Chondrocyte (in vitro differentiated cells): ENCODE measurements at places on chromosomes 11 and 22. TPM values are rescaled to one million over a fixed set of nuclear protein-coding genes. Genes with fewer than 3 reads are reported as not detected.

MS4A3 gene
- not detected in 3 replicates for total RNA-seq

LIMK2 gene
- 54.4 to 91.0 TPM (median 58.6 TPM) in 3 replicates for total RNA-seq

RIBC2 gene
- 0.41 to 1.1 TPM in 2 of 3 replicates, not detected in the other for total RNA-seq

P2RX6 gene
- 2.1 to 4.9 TPM (median 2.2 TPM) in 3 replicates for total RNA-seq

ANO5 gene
- 0.18 to 0.20 TPM in 2 of 3 replicates, not detected in the other for total RNA-seq

C11orf21 gene
- not detected in 3 replicates for total RNA-seq

CEP126 gene
- 3.8 to 18.0 TPM (median 4.1 TPM) in 3 replicates for total RNA-seq

GGTLC3 gene
- 0.42 TPM in 1 of 3 replicates, not detected in the others for total RNA-seq

PHOX2A gene
- total RNA-seq = not detected in 3 replicates

PELI3 gene
- total RNA-seq = 9.1 to 10.5 TPM (median 10.0 TPM) in 3 replicates

DNA sequence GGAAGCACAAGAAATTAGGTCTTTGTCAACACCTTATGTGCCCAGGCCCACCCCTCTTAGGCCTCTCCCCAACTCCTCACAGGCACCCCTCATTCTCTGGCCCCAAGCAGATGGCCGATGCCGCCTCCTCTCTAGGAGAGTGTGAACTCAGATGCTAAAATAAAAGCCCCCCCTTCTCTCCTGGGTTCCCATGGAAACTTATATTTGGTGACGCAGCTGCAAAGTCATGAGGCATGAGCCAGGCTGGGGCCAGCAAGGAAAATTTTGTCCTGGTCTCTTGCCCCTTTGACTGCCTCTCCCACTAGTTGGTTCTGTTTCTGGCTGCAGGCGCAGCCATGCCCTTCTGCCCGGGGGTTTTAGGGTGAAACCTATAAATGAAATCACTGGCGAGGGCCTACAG, 11.8 kb downstream of the RCOR2 start:
- peaks cover 2% of the 10 kb centered on the region for H3K4me1 ChIP-seq
- DNase-seq = no peak
- no peak overlapping the region for H3K4me3 ChIP-seq
- no peaks in the 10 kb centered on the region for H3K27me3 ChIP-seq

GRCh38 chr11:8934742-8935488, 2.2 kb upstream of the C11orf16 start:
- no peak for DNase-seq
- H3K4me3 ChIP-seq = peak overlapping the region; percentile 35
- peaks cover 9% of the 10 kb centered on the region for H3K4me1 ChIP-seq
- H3K27ac ChIP-seq = peak overlapping the region; percentile 19
- H3K36me3 ChIP-seq = no peaks in the 10 kb centered on the region

GRCh38 chr11:88164320-88164719, 10.9 kb downstream of the RAB38 start:
- peaks cover 2% of the 10 kb centered on the region for H3K36me3 ChIP-seq
- DNase-seq = no peak
- H3K4me1 ChIP-seq = no peaks in the 10 kb centered on the region
- no peak overlapping the region for H3K27ac ChIP-seq

- no peak for DNase-seq
- H3K4me3 ChIP-seq = no peak overlapping the region
- H3K27me3 ChIP-seq = peaks cover 10% of the 10 kb centered on the region
- H3K27ac ChIP-seq = no peak overlapping the region
- no peaks in the 10 kb centered on the region for H3K4me1 ChIP-seq
- no peaks in the 10 kb centered on the region for H3K36me3 ChIP-seq
Measured at GRCh38 chr11:105108247-105108646, 31.3 kb downstream of the CARD18 start.

DNA sequence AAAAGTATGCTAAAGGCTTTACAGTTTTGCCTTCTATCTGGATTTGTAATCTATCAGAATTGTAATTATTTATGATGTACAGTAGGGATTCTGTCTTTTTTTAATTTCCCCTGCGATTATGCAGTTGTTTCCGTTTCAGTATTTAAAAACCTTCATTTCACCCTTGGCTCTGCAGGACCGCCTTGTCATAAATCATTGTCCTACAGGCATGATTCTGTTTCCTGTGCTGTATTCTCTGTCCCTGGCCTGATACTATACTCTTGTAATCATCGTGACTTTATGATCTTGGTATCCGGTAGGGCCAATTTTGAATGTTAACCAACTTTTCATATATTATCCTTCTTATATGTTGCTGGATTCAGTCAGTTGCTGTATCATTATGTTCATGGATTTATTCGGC, 151.7 kb downstream of the ATXN10 start:
- DNase-seq = no peak
- H3K4me1 ChIP-seq = peaks cover 4% of the 10 kb centered on the region
- H3K4me3 ChIP-seq = no peak overlapping the region
- no peaks in the 10 kb centered on the region for H3K27me3 ChIP-seq

GRCh38 chr22:36946421-36947158, 33.2 kb downstream of the CSF2RB start:
- no peak overlapping the region for H3K27ac ChIP-seq
- peaks cover 19% of the 10 kb centered on the region for H3K4me1 ChIP-seq
- DNase-seq = no peak
- peaks cover 40% of the 10 kb centered on the region for H3K27me3 ChIP-seq
- no peak overlapping the region for H3K4me3 ChIP-seq

DNA sequence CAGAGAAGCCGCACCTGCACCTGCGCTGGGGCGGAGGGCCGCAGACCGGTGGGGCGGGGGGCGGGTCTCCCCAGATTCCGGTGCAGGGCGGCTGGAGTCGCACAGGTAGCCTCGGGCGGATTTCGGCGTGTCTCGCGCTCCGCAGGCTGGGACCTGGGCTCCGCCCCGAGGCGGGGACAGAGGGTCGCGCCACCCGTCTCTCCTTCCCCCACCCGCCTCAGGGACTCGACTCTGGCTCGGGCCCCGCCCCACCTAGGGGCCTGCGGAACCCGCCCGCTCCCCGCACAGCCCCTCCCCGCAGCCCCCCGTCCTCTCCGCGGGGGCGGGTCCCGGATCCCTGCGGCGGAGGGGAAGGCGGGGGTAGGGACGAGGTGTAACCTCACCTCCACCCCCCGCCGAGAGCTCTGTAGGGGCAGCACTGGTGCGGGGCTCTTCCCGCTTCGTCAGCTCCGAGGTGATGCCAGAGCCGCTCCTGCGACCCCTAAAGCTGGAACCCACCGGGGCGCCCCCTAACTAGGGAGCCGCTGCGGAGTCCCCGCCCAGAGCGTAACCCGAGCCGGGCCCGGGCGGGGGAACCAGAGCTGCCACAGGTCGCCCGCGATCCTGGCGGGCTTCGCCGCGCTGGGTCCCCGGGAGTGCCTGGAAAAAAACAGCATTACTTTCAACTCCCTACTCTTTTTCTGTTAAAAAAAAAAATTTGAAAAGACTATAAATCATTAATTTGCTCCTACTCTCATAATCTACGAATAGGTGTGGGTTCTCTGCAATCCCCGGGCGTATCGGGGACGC, at the start of gene SLC29A2:
SLC29A2 (minus strand) TSS at position 134 of the 789 bp plus-strand sequence. CDS start 169 bp downstream, outside the sequence.
- peaks cover 2% of the 10 kb centered on the region for H3K36me3 ChIP-seq
- peak within 1 kb of the TSS; percentile 78 for H3K4me3 ChIP-seq
- peak within 1 kb of the TSS; percentile 62 for H3K27ac ChIP-seq
- no peak for DNase-seq
- H3K4me1 ChIP-seq = peaks cover 24% of the 10 kb centered on the region

DNA sequence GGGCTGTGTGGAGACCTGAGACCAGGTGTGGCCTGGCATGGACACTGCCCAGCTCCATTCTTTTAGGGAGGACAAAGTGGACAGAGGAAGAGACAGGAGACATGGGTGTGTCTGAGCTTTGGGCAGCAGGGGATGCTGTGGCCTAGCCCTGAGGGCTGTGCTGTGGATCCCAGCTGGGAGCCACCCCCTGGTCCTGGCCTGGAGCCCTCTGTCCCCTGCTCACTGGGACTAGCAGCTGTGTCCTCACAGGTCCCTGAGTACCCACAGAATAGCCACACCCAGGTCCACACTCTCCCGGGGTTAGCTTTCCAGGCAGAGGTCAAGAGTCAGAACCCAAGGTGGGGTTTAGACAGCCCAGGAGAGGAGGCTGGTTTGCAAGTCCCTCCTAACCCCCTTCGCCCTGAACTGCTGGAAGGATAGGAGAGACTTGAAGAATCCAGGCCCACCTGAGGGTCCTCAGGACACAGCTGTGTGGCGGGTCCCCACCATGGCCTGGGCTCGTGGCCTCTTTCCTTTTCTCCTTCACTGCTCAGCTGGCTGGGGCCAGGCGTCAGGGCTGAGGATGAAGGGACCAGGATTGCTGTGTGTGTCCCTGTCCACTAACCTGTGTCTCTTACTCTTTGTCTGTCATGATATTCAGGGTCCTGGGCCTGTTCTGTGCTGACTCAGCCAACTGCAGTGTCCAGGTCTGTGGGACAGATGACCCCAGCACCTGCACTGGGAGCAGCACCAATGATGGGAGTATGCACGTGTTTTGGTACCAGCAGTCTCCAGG, 78.5 kb upstream of the VPREB1 start:
- H3K4me3 ChIP-seq = no peak overlapping the region
- no peaks in the 10 kb centered on the region for H3K36me3 ChIP-seq
- H3K4me1 ChIP-seq = no peaks in the 10 kb centered on the region
- DNase-seq = no peak
- no peak overlapping the region for H3K27ac ChIP-seq

DNA sequence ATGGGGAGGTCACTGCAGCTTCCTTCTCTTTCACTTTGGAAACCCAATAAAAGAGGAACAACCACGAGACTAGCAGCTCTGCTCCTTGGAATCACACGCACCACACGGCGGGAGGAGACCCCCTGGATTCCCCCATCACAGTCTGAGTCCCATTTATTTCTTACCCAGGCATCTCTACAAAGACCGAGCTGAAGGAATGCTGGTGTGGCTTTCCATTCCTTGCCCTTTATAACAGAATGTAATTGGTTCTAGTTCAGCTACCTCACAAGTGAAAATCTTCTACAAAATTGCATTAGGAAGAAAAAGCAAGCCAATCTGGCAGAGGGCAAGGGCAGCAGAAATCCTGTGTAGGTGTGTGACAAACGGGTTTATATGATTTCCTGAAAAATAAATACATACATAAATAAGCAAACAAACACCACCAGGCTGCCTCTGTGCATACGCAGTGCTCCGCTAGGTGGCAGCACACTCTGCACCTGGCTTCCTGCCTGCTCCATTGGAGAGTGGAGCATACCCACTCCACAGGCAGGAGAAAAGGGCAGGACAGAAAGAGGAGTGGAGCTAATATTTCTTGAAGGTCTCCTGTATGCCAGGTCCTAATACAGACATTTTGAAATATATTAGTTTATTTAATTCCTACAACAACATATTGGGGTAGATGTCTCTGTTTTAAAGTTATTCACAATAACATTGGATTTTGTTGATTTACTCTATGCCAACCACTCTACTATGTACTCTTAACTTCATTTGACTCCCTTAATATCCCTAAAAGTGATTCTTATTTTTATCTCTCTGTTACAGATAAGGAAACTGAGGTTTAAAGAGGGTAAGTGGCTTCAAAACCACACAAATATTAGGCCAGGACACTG, 673.1 kb downstream of the KCNA4 start:
- no peaks in the 10 kb centered on the region for H3K36me3 ChIP-seq
- no peak overlapping the region for H3K4me3 ChIP-seq
- peaks cover 36% of the 10 kb centered on the region for H3K27me3 ChIP-seq
- H3K27ac ChIP-seq = no peak overlapping the region
- DNase-seq = no peak
- H3K4me1 ChIP-seq = no peaks in the 10 kb centered on the region

DNA sequence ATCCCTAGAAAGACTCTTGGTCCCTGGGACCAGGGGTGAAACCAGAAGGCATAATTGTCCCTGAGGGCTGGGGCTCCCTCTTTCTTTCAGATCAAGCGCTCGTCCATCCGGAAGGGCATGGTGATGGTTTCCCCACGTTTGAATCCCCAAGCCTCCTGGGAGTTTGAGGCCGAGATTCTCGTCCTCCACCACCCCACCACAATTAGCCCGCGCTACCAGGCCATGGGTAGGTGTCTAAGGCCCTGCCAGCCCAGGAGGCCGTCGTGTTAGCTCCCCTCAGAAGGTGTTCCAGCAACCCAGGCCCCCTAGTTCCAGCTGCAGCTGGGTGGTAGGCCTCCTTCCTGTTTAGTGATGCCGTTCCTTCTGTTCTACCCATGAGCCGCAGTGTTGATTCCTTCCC, 21.4 kb downstream of the GTPBP1 start:
- no peak overlapping the region for H3K4me3 ChIP-seq
- peak overlapping the region; percentile 22 for H3K27ac ChIP-seq
- H3K4me1 ChIP-seq = peaks cover 24% of the 10 kb centered on the region
- H3K36me3 ChIP-seq = peaks cover 50% of the 10 kb centered on the region

DNA sequence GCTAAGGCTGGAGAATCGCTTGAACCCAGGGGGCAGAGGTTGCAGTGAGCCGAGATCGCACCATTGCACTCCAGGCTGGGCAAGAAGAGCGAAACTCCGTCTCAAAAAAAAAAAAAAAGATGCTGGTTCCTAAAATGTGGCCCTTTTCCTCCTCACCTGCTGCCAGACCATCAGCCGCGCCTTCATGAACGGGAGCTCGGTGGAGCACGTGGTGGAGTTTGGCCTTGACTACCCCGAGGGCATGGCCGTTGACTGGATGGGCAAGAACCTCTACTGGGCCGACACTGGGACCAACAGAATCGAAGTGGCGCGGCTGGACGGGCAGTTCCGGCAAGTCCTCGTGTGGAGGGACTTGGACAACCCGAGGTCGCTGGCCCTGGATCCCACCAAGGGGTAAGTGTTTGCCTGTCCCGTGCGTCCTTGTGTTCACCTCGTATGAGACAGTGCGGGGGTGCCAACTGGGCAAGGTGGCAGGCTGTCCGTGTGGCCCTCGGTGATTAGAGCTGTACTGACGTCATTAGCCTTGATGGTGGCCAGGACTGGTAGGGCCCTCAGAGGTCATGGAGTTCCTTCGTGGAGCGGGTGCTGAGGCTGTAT, 50.7 kb upstream of the PPP6R3 start:
- no peak for DNase-seq
- H3K27ac ChIP-seq = no peak overlapping the region
- peaks cover 25% of the 10 kb centered on the region for H3K36me3 ChIP-seq

- DNase-seq = no peak
- H3K27me3 ChIP-seq = no peaks in the 10 kb centered on the region
- H3K27ac ChIP-seq = peak overlapping the region; percentile 29
- H3K4me3 ChIP-seq = no peak overlapping the region
- H3K4me1 ChIP-seq = peaks cover 73% of the 10 kb centered on the region
Measured at GRCh38 chr11:7969756-7970646, 4.8 kb upstream of the NLRP10 start.

DNA sequence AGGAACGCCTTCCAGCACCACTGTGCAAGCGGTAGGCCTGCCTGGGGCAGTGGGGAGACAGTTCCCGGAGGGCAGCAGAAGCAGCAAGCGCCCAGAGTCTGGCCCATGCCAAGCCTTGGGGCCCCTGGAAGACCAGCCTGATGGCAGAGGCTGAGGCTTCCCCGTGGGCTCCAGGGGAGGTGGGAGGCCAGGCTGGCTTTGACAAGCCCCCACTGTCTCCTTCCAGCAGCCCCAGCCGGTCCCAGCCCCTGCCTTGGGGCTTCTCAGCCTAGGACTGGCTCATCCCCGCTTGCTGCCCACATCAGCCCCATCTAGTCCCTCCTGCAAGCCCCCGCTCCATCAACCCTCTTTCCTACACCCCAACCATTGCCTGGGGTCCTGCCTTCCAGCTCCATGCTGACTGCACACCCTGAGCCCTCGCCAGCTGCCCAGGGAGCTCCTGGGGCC, 46.7 kb downstream of the IGF2 start:
- no peak overlapping the region for H3K4me3 ChIP-seq
- H3K27ac ChIP-seq = no peak overlapping the region

GRCh38 chr11:115378557-115378956, 125.7 kb downstream of the CADM1 start:
- no peak overlapping the region for H3K4me3 ChIP-seq
- H3K27ac ChIP-seq = no peak overlapping the region
- H3K27me3 ChIP-seq = no peaks in the 10 kb centered on the region
- no peaks in the 10 kb centered on the region for H3K36me3 ChIP-seq
- peaks cover 6% of the 10 kb centered on the region for H3K4me1 ChIP-seq

GRCh38 chr11:11622772-11623171, 967 bp upstream of the GALNT18 start:
- H3K4me3 ChIP-seq = no peak overlapping the region
- no peaks in the 10 kb centered on the region for H3K36me3 ChIP-seq
- no peak for DNase-seq
- no peak overlapping the region for H3K27ac ChIP-seq
- H3K27me3 ChIP-seq = no peaks in the 10 kb centered on the region
- H3K4me1 ChIP-seq = peaks cover 38% of the 10 kb centered on the region
